ENCODE measurements at places on chromosomes 13 and 19.

DNA sequence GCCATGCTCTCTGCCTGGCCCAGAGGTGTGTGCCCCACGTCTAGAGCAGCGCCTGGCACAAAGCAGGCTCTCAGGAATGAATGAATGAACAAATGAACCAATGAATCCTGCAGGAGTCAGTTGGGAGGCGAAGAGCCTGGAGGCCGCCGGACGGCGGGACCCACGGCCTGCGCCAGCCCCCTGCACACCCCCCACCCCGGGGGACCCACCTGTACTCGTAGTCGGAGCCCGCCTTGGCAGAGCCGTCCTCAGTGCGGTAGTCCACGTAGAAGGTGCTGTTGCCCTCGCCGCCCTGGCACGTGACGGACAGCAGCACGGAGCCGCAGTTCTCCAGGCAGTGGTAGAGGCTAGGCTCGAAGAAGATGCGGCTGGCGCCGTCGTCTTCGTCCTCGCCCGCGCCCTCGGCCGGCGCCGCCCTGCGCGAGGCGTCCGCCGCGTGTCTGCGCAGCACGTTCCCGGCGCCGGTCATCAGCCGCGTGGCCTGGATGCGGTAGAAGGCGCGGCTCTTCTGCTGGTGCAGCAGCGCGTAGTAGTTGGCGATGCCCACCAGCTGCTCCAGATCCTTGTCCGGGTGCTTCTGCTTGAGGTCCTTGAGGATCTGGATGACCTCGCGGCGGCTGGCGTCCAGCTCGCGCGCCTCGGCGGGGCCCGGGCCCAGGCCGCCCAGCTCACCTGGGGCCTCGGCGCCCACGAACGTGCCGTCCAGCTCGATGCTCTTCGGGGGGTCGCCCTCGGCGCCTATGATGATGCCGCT, 14.8 kb downstream of the SLC8A2 start:
- DNase-seq, result no peak

DNA sequence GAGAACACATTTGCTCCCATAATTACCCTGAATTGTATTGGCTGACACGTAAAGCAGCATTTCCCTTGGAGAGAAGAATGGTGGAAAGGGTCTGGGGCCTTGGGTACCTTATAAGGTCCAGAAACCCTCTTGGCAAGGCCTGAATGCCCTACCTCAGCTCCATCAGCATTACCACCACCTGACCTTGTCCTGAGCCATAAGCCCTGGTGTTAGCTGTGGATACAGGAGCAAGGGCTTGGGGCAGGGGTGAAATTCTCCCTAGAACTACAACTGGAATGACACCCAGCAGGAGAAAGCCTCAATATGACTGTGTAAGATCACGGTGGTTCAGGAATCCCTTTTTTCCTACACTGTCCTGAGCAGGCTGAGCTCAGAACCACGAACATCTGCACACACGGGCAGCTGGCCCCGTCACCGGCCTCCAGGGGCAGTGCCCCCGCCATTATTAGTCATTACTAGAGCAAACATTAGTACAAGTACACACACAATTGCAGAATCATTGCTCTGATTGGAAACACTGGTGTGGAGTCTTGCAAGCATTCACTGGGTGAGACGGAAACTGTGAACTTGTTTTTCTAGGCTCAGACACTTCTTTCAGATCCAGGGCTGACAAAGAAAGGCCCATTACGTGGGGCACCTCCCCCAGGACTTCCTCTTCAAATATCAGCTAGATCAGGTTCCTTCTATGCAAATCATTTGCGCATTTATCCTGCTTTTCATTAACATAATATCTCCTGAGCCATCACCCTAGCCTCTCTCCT, 26.8 kb upstream of the MTIF3 start:
- DNase-seq, result no peak

DNA sequence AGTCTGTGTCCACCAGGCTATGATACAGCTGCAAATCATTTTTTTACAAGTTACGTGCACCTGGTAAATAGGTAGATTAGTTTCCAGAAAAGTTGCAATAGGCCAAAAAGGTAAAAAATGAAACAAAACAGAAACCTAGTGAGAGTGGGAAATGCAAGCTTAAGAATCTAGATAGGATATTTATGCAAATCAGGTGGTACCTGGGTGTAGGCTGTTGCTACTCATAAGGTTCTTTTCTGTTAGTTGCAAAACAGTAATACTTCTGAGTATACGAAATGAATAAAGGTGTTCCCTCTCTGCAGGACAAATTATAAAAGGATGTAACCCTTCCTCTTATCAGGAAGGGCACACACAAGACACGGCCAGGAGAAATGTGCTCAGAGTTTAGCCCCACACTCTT, 97.9 kb downstream of the UGGT2 start:
- no peak for DNase-seq

DNA sequence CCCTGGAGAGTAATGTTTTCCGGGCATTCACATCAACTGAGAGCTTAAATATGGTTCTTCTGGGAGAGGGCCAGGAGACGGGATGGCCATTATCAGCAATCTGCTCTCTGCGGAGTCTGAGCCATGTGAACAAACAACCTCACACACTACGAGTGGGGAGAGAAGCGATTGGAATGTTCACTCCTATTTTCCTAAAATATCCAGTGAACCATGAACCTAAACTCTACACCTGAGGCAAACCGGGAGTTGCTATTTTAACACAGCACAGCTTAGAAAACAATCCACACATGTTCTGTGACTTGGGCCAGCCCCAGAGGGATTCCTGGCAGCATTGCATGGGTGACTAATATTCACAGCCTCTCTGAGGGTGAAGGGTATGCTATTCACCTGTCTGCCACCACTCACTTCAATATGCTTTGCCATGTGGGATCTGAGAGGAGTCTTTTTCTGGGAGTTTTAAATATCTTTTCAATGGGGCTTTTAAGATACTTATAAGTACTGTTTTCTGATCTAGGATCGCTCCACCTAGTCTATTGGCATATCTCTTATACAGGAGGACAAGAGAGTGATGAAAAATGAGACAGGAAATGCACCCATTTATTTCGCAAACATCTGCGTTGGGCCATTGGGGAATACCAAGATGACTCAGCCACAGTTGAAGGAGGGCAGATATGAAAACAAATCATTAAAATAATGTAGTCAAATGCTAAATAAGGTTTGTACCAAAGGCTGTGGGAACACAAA, 72.6 kb upstream of the SERP2 start:
- no peak for DNase-seq

- DNase-seq, result peak; percentile 61
These were observed 289.7 kb downstream of the SLITRK6 start for GRCh38 chr13:85509512-85509911.

- no peak for DNase-seq
These were observed 100.8 kb downstream of the STK24 start for GRCh38 chr13:98476106-98476505.

GRCh38 chr19:4375164-4376027, 25.0 kb downstream of the SH3GL1 start:
- DNase-seq, result no peak
